Vagina (tissue), 2 donors: ENCODE measurements at places on chromosomes 13 and 19.

GRCh38 chr19:49065905-49066512, 1.4 kb upstream of the NTF4 start:
- H3K27me3 ChIP-seq, result peaks cover 6% of the 10 kb centered on the region
- no peak overlapping the region for H3K4me3 ChIP-seq

- peak overlapping the region; percentile 95 for H3K27ac ChIP-seq
- H3K4me3 ChIP-seq, result peak overlapping the region; percentile 89
- no peaks in the 10 kb centered on the region for H3K36me3 ChIP-seq
- peaks cover 18% of the 10 kb centered on the region for H3K4me1 ChIP-seq
- H3K27me3 ChIP-seq, result no peaks in the 10 kb centered on the region
Observed at GRCh38 chr13:42040730-42041010, 7.8 kb upstream of the DGKH start.

GRCh38 chr13:22861958-22862466, 318.8 kb upstream of the SGCG start:
- no peaks in the 10 kb centered on the region for H3K27me3 ChIP-seq

DNA sequence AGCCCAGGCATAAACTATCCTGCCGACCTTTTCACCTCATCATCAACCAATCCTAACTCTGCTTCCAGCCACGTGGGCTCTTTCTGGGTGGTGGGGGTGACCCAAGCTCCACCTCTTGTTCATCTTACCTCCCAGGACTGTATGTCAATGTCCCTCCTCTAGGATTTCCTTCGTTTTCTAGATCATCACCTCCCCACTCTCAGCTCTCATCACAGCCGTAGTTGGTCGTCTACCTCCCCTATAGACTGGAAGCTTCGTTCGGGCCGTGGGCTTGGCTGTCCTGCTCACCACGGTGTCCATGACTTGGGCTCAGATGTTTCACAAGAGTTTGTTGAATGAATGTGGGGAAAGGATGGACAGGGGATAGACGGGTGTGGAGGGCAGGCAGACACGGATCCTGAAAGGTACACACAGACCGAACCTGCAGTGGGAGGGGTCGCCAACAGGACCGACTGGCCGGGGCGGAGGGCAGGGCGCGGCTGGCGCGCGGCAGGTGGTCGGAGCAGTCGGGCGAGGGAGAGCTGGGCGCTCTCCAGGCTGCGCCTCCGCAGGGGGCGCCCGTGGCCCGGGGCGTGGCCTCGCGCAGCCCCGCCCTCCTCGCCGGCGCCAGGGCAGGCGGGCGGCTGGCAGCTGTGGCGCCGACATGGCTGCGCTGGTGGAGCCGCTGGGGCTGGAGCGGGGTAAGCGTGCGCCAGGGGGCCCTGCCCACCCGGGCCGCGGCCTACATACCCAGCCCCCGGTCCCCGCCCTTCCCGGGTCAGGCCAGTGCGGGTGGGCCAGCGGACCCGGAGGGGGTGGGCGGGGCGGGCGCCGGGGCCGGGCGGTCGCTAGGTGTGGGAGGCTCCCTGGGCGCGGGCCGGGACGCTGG, at the start of gene LIN7B:
Gene LIN7B (plus strand): TSS at position 609 of the 868 bp plus-strand sequence. CDS start 35 bp downstream, at position 644.
- peak within 1 kb of the TSS; percentile 83 for H3K27ac ChIP-seq
- peaks cover 34% of the 10 kb centered on the region for H3K4me1 ChIP-seq
- no peak for DNase-seq
- no peaks in the 10 kb centered on the region for H3K27me3 ChIP-seq

- no peaks in the 10 kb centered on the region for H3K4me1 ChIP-seq
- no peak overlapping the region for H3K4me3 ChIP-seq
- H3K27ac ChIP-seq, result no peak overlapping the region
- H3K27me3 ChIP-seq, result no peaks in the 10 kb centered on the region
- no peaks in the 10 kb centered on the region for H3K36me3 ChIP-seq
Observed at GRCh38 chr19:31167690-31168089, 181.5 kb downstream of the TSHZ3 start.

- no peaks in the 10 kb centered on the region for H3K4me1 ChIP-seq
- no peak for DNase-seq
- H3K36me3 ChIP-seq, result no peaks in the 10 kb centered on the region
- H3K4me3 ChIP-seq, result no peak overlapping the region
Observed at GRCh38 chr13:77337159-77337558, 10.3 kb upstream of the MYCBP2 start.

- no peaks in the 10 kb centered on the region for H3K27me3 ChIP-seq
- peak overlapping the region; percentile 36 for H3K27ac ChIP-seq
- no peaks in the 10 kb centered on the region for H3K36me3 ChIP-seq
- no peak for DNase-seq
- H3K4me3 ChIP-seq, result peak overlapping the region; percentile 46
Observed at GRCh38 chr19:2488942-2489731, 13.2 kb downstream of the GADD45B start.

DNA sequence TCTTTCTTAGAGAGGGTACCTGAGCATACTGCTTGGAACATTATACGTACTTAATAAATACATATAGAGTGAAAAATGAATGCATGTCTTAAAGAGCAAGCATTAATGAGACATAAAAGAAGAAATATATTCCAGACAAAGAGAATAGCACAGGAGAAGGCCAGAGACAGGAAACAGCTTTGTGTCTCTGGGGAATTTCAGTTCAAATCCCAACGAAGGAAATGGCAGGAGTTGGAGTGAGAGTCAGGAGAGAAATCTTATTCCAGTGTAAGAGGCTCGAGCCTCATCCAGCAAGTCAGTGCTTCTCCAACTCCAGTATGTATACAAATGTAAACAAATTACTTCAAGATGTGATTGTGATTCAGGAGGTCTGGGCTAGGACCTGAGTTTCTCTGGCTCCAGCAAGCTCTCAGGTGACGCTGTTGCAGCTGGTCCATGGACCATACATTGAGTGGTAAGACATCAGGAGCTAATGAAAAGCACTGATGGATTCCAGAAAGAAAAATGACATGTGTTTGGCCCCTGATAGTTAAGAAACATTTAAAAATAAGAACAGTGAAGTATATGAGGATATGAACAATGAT, 108.2 kb downstream of the RAP2A start:
- no peaks in the 10 kb centered on the region for H3K27me3 ChIP-seq
- H3K36me3 ChIP-seq, result no peaks in the 10 kb centered on the region
- no peak for DNase-seq
- no peak overlapping the region for H3K27ac ChIP-seq
- H3K4me3 ChIP-seq, result no peak overlapping the region

- peaks cover 49% of the 10 kb centered on the region for H3K36me3 ChIP-seq
- DNase-seq, result no peak
- H3K27me3 ChIP-seq, result no peaks in the 10 kb centered on the region
Observed at GRCh38 chr13:49466292-49466838, 22.3 kb downstream of the SETDB2 start.

DNA sequence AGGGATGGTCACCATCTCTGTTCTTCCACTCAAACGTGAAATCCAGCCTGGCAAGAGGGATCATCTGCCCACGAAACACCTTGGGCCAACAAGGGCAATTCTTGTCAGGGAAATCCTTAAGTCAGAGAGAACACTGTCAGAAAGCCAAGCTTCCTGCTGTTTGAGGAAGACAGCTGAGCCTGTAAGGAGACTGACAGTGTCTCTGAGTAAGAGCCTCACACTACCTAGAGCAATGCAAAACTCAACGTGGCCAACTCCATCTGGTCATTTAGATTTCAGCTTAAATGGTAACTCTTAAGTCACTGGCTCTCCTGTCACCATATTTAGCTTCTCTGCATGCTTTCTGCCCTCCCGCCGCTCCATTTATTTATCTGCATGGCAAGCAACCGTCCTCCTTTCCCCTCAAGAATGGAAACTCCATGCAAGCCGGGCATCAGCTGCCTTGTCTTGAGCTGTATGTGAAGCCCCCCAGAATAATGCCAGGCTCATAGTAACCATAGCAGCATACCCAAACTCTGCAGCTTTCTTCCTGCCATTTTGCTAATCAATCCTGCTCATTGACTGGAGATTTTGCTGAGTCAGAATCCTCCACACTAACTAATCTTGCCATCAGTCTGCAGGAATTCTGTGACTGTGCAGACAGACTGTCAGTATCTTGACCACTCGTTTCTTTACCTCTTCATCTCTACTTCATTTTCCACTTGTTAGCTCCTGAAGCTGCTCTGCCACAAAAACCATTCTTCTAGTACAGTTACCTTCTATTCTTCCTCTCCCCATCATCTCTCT, 159.8 kb downstream of the IRS2 start:
- H3K36me3 ChIP-seq, result no peaks in the 10 kb centered on the region
- peaks cover 6% of the 10 kb centered on the region for H3K4me1 ChIP-seq
- H3K27me3 ChIP-seq, result no peaks in the 10 kb centered on the region
- no peak for DNase-seq
- no peak overlapping the region for H3K27ac ChIP-seq

GRCh38 chr19:45402298-45403061, 2.4 kb downstream of the PPP1R13L start:
- H3K36me3 ChIP-seq, result no peaks in the 10 kb centered on the region
- DNase-seq, result no peak
- H3K27me3 ChIP-seq, result no peaks in the 10 kb centered on the region
- peaks cover 51% of the 10 kb centered on the region for H3K4me1 ChIP-seq
- peak overlapping the region; percentile 18 for H3K4me3 ChIP-seq

DNA sequence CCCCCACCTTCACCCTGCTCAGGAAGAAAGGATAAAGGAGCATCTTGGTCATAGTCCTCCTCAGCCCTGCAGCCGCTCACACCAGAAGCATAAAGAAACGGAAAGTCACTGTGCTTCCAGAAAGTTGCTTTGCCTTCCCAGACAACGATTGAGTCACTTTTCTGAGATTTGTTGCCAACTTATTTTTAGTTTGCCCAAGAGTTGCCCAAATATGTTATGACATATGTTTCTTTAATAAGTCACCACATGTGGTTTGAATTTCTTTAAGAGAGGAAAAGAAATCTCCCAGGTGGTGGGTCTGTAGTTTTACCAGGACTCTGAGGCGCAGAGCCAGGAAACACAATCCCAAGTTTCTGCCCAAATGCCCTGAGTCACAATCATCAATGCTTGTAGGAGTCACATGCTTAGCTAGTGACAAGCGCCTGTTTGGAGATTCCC, 63.4 kb upstream of the LRCH1 start:
- DNase-seq, result no peak
- H3K27me3 ChIP-seq, result no peaks in the 10 kb centered on the region
- H3K36me3 ChIP-seq, result no peaks in the 10 kb centered on the region
- H3K4me3 ChIP-seq, result no peak overlapping the region

DNA sequence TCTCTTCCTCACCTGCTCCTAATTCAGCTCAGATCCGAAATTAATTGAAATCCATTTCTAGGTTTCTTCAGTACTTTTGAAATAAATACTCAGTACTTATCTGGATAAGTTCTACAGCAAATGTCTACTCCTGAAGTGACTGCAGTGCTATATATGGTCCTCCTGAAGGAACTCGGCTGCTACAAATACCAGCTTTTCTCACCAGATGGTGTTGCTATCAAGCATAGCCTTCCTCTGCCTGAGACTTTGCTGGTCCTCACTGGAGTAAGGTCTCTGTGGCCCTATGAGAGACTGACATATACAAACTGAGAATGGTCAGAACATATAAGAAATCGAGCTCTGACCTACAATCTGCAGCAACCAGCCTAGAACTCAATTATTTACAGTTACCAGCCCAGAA, 161.6 kb downstream of the NDFIP2 start:
- no peak overlapping the region for H3K27ac ChIP-seq
- H3K27me3 ChIP-seq, result no peaks in the 10 kb centered on the region

DNA sequence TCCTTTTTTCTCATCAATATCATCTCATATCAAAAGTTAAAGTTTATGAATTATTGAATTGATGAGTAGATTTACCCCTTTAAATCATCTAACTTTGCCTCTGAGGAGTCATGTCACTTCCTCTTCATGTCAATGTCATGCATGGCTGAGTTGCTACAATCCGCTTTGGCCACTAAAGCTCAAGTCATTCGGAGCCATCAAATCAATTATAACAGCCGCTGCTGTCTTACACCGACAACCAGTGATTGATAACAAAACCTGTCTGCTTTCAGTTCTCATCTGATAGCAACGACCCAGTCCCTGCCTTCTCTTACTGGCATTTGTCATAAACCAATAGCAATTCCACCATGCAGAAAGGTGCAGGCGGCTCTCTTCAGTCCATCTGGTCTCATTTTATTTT, 429.3 kb downstream of the DIAPH3 start:
- H3K27me3 ChIP-seq, result no peaks in the 10 kb centered on the region
- no peak for DNase-seq
- no peaks in the 10 kb centered on the region for H3K4me1 ChIP-seq
- no peaks in the 10 kb centered on the region for H3K36me3 ChIP-seq
- no peak overlapping the region for H3K27ac ChIP-seq

DNA sequence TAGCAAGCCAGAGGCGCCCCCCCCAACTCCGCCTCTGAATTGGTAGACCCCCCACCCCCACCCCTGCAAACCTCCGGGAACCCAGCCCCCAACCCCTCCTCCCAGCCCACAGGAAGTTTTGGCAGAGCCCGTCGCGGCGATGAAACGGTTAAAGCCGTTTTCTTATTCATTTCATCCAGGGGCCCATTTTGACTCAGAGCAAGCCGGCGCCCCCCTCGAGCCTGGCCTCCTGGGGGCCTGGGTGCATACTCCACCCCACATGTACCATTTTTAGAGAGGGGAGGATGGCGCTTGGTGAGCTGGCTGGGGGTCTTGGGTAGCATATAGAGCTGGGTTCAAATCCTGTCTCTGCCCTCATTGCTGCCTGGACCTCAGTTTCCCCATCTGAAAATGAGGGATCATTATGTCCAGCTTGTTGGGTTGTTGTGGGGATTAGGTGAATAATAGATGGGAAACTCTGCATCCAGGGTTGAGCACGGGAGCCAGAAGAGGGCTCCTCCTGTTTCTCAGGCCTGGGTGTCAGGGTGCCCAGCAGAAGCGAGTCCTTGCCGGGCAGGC, 7.9 kb upstream of the JUNB start:
- peak overlapping the region; percentile 97 for H3K27ac ChIP-seq
- H3K36me3 ChIP-seq, result no peaks in the 10 kb centered on the region
- H3K27me3 ChIP-seq, result no peaks in the 10 kb centered on the region
- peak overlapping the region; percentile 59 for H3K4me3 ChIP-seq

DNA sequence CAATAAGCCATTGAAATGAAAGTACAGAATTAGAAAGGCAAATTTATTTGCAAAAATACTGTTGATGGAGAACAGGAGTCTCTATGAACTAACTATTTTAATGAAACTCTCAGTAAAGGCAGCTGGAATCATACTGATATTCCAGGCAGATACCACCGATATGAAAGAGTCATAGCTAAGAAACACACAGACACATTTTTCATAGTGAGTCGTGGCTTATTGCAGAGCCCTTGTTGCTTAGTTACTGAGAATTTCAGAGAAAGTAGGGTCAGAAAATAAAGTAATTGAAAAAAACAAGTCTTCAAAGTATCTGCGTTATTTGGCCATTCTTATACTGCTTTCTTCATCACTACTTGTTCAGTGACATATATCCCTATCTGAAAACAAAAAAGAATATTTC, 1890.9 kb downstream of the PCDH9 start:
- no peak overlapping the region for H3K27ac ChIP-seq
- H3K27me3 ChIP-seq, result no peaks in the 10 kb centered on the region
- no peaks in the 10 kb centered on the region for H3K4me1 ChIP-seq
- no peaks in the 10 kb centered on the region for H3K36me3 ChIP-seq

- no peak overlapping the region for H3K4me3 ChIP-seq
- no peaks in the 10 kb centered on the region for H3K27me3 ChIP-seq
- DNase-seq, result no peak
Observed at GRCh38 chr19:19094513-19094912, 30.7 kb downstream of the SLC25A42 start.
